Kidney (tissue), 22 donors: ENCODE measurements at places on chromosomes 11 and 22.

GRCh38 chr11:10351765-10352641, 47.1 kb downstream of the ADM start:
- peak; percentile 83 for DNase-seq

GRCh38 chr11:47177229-47177845, 658 bp upstream of the ARFGAP2 start:
- peak; percentile 82 for DNase-seq

GRCh38 chr11:76919887-76920746, 59.4 kb downstream of the ACER3 start:
- DNase-seq, result peak; percentile 75

- DNase-seq, result no peak
These were observed 869.2 kb downstream of the TBC1D22A start for GRCh38 chr22:47631571-47632102.

DNA sequence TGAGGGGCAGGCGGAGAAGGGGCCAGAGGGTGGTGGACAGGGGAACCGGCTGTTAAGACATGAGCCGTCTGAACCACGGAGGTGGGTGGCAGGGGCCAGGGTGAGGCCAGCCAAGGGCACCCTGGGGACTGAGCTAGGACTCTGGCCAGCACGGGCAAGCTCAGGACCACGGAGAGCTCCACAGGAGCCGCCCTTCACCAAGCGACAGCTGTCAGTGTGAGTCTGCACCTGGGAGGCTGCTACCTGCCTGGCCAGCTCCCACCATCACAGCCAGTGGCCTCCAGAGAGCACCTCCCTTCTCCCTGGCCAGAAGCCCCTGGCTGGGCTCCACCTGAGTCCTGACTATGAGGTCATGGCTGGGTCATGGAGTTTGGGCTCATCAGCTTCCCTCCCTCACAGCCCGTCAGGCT, 21.6 kb downstream of the MGAT3 start:
- no peak for DNase-seq

DNA sequence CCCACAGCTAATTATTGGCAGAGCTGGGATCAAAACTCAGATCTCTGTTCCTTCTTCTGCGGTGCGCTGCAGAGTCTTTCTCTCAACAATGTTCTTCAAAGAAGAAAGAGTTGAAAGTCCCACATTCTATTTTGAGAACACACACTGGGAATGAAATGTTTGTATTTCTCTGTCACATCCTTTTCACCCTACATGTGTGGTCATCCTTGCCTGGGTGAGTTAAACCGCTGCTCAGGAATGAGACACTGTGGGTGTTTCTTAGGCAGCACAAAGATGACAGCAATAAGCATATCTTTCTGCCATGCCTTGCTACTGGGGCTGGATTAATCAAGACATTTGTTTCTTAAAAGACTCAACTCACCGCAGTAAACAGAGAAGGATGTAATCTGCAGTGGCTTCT, 222.6 kb downstream of the LARGE1 start:
- no peak for DNase-seq

DNA sequence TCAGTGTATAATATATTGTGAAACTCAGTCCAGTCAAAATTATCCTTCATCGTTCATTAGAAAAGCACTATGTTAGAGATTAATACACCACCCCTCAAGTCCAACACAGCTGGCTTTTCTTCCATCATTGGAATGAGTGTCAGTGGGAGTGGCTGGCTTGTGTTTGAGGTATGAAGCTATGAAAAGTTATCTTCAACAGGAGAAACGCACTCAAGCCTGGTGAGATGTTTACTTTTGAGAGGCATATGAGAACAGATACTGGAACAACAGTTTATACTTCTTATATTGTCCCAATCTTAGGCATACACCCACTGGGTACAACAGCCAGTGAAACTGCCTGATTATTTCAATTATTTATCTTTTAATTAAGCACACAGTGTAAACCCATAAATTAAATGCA, 34.3 kb downstream of the PLEKHB1 start:
- DNase-seq, result no peak

DNA sequence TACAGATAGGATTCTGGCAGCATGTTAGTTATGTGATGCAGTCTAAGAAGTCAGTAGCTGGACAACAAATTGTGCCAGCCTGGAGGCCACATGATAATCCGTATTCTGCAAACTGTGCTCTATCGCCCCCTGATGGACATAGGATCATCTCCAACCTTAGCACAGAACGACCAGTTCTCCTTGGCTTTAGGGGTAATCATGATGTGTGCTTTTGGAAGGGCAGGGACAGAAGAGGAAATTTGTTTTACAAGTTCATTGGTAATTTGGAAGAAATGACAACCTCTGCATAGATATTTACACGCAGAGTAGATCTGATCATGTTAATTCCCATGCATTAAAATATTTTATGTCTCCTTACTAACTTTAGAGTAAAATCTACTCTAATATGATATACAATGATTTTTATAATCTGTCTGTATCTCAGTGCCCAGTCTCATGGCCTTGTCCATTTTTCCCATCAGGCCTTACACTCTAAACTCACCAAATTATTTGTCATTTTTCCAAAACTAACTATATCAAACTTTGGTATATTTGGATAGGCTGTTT, 12.1 kb downstream of the OR10D3 start:
- DNase-seq, result no peak

DNA sequence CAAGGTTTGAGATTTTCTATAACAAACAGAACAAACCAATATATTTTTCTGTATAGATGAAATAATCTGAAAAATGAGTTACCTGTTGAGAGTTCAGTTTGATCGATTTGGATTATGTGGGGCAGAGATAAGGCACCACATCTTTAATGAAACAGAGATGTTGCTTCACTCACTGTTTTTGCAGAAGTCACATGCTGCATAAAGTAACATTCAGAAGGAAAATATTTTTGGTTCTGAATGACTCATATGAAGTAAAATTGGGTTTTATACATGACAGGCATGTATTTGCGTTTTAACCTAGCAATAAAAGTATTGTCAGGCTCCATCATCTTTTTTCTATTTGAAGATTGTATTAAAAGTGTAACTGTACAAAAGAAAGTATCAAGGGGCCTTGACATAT, 77.8 kb downstream of the BBOX1 start:
- DNase-seq, result no peak

GRCh38 chr22:45846952-45847351, 130.0 kb downstream of the WNT7B start:
- DNase-seq, result peak; percentile 19

- no peak for DNase-seq
These were observed 32.7 kb downstream of the ASCL2 start for GRCh38 chr11:2237457-2238238.

- no peak for DNase-seq
These were observed 229.9 kb upstream of the ANO5 start for GRCh38 chr11:21963013-21963412.

DNA sequence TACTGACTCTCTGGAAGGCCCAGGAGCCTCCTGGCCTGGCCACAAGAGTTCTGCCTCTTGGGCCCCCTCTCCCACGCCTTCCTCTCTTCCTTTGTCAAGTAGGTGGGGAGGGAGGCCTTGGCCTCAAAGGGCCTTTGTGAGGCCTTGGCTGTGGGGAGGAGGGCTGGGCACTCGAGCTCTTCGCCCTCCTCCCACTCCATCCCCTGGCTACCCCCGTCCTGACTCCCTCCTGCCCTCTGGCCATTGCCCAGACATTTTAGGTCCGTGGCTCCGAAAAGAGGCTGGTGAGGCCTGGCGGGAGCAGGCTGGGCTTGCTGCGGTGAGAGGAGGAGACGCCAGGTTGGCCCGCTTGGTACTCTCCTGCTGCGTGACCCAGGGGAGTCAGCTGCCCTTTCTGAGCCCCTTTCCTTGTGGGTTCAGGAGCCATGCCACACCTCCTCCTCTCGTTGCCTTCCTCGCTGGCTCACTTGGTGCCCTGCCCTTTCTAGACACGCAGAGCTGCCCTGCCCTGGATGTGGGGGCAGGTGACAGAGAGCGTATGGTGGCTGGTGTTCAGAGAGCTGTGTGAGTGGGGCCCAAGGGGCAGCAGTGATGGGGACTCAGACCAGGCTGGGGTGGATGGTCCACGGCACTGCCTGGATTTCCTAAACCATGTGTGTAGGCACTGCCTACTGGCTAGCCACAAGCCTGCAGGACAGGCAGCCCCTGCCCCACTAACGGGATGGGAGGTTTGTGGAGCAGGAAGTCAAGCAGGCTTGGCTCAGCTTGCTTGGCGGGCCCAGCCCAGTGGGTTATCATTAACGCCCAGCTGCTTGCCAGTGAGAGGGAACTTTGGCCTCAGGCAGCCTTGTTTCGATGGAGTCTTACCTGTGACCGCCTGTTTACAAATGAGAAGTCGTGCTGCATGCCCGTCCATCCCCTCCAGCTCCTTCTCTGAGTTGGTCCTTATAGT, 15.8 kb upstream of the OMP start:
- DNase-seq, result no peak

DNA sequence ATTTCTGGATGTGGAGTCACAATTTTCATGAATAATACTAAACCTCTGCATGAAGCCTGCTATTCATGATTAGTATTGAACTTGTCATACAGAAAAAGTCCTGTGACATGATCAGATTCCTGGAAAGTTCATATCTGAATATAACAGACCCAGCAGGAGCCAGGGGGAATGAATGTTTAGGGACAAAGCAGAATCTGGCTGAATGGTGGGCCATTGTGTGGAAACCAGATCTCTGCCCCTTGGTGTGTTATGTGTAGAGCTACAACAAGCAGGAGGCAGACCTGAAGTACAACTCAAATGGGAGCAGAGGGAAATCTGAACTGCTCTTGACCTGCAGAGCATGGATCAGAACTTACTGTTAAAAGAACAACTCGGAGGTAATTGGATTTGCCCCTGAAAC, 30.3 kb downstream of the KREMEN1 start:
- DNase-seq, result no peak

- no peak for DNase-seq
These were observed 10.6 kb downstream of the KCNC1 start for GRCh38 chr11:17745023-17745772.

DNA sequence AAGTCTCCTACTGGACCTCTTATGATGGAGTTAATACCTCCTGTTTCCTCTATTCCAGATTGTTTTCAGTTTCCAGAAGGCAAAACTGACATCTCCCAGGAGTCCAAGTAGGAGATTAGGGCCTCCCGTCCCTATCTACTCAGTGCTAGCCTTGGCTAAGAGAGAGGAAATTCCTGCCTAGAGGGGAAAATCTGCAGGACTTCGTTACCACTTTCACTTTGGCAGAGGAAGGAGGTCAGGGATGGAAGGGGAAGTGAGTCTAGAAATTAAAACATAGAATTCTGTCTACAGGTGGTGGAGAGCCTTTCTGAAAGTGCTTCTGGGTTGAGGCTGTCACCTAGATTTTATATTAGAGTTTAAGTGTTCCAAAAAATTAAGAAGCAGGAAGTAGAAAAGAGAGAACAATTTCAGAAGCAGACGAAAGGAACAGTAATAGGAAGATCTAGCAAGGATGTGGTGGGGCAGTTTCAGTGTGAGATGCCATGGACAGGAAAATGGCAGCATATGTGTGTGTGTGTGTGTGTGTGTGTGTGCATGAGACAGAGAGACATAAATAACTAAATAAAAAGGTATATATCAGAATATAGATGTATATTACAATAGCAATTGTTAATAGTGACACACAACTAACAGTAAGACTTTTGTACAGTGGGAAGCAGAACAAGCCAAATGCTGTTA, 2.4 kb upstream of the TRIM68 start:
- no peak for DNase-seq

- DNase-seq, result no peak
These were observed 36.9 kb downstream of the IGLL5 start for GRCh38 chr22:22924369-22925145.

DNA sequence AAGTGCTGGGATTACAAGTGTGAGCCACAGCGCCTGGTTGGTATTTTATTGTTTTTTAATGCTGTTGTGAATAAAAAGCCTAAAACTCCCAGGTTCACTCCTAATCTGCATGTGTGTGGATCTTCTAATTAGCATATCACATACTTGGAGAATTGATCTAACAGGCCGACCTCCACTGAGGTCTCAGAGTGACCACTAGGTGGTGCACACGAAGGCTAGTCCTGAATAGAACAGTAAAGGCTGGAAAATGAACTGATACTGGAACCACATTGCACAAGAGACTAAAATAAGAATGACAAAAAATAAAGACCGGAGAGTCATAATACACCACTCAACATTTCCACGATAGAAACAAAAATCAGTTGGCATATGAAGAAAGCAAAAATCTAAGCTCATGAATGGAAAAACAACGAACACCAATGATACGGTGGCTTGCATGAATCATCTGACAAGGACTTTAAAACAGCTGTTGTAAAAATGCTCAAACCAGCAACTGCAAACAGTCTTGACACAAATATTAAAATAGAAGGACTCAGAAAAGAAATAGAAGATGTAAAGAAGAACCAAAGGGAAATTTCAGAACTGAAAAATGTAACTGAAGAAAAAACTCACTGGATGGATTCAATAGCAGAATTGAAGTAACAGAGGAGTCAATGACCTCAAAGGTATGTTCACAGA, 19.2 kb downstream of the PIM3 start:
- peak; percentile 8 for DNase-seq

DNA sequence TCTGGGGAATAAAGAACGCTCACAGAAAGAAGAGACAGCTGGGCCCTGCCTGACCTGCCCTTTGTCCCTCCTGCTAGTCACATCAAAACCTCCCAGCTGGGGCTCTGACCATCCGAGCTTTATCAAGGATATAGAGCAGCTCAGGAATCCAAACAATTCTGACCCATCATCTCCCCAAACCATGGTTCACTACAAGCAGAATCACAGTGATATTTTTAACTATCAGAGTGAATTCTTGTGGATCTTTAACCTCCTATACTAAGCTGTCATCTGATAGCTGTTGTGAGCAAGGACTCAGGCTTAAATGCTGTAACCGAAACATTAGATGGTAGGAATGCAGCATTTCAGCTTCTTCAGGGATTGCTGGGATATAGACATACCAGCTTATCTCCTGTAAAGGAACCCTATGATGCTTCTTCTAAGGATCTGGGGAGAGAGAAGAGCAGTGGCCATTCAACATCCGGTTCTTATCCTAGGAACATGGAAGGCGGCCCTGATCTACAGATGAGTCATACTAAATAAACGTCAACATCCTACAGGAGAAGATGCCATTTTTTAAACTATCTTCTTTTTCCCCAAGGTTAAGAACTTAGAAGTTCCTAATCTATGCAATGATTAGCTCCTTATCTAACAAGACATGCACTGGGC, 84.7 kb upstream of the AKIP1 start:
- peak; percentile 69 for DNase-seq
